Activated T-cell treated with anti-CD3 and anti-CD28 coated beads, Interleukin-2, amount 50 U/mL, for 48 hours (primary cell): ENCODE measurements at places on chromosomes 12 and 14.

DNA sequence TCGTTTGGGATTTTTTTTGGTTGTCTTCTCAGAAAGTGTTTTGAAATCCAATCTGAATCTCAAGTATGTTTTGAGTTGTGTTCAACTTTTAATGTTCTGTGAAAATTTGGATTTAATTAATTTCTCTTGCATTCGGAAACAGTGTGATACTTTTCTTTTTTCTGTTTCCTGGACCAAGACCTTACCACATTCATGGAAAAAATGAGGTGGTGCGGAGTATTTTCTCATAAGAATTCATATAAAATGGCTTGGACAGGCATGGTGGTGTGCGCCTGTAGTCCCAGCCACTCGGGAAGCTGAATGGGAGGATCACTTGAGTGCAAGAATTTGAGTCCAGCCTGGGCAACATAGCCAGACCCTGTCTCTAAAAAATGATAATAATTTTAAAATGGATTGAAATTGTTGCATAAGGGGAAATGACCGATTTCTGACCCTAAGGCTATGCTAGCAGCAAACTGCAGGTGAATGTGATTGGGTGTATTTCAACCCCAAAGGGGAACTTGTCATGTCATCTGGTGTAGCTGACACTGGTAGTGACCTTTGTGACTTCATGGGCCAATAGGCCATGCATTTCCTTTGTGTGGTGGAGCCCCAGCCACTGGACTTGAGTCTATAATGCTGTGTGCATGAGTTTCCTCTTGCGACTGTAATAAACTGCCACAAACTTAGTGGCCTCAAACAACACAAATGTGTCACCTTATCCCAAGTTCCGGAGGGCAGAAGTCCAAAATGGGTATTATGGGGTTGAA is 123.5 kb upstream of the RFLNA start:
- no peak for DNase-seq

DNA sequence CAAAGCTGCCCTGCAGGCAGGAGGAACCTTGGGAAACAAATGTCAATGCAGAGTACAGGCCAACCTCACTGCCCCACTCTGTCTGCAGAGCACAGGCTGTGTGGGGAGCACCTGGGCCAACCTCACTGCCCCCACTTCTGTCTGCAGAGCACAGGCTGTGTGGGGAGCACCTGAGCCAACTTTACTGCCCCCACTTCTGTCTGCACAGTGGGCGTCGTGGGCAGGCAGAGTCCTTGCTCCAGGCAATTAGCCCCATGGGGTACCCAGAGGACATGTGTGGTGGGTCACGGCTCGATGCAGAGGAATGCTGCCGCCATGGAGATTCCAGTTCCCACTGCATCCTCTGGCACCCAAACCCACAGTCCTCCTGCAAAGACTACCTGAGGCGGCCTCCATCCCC is 26.2 kb downstream of the BRF1 start:
- no peak for DNase-seq

DNA sequence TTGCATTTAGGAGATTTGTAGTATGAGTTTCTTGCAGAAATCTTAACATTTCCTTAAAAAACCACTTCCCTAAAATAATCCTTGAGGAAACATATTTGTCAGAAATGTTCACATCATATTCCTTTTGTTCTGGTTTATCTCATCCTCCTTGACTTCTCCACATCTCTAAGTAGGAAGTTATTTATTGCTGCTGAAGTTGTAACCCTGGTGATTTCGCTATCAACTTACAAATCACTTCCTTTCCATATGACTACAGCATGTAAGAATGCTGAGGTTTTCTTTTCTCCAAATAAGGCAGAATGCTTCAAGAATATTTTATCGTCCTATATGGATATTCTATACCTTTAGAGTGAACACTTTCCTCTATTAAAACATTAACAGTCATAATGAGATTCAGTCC is 751.7 kb downstream of the NRXN3 start:
- no peak for DNase-seq

DNA sequence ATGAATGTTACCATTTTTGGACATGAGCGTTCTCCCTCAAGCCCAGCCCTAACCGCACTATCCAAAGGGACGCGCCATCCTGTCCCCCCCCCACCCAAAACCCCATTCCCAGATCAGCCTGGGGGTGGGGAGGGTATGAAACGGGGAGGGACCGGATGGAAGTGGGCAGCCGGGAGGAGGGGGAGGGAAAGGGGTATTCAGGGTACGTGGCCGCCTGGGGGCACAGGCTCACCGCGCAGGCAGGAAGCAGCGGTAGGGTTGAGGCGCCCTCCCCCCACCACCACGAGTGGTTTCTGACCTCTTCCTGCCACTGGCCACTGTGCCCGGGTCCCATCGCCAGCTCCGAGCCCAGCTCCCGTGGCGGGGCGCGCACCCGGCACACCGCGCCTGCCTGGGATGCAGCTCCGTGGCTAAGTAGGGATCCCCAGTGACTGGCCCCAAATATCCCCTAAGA is 1.4 kb downstream of the ACTN1 start:
- peak; percentile 77 for DNase-seq

GRCh38 chr14:82385048-82385447 is 851.4 kb upstream of the SEL1L start:
- no peak for DNase-seq

- DNase-seq = no peak
Observed at GRCh38 chr14:32728976-32729375, 209.7 kb upstream of the NPAS3 start.

DNA sequence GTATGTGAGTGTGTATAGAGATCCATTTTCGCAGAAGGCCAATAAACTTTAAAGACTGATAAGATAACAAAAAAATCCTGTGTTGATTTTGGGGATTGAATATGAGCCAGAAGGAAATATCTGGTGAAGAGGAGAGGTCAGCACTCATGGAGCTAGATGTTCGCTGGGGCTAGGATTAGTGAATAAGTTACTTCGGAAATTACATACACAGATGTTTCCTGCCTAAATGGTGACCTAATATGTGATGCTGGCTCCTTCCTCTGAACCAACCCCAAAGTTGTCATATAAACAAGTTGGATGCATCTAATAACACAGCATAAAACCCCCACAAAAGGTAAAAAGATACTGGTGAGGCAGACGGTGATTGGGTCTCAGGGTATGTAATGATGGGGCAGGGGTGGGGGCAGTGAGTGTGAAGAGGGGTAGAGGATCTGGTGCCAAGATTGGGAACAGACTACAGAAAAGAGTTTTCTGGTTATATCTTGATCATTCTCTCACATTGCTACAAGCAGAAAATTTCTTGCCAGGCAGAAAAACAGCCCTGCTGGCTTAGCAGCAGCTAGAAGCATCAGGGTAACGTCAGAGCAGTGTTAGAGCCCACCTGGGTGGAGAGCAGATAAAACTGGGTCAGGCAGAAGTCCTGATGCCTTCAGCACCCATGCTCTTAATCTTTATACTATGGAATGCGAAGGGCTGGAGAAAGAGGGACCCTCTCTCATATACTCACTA is 140.4 kb upstream of the GZMB start:
- no peak for DNase-seq

GRCh38 chr12:14572401-14572800 is 4.7 kb upstream of the PLBD1 start:
- no peak for DNase-seq

GRCh38 chr12:13941258-13942249 is 39.8 kb downstream of the GRIN2B start:
- DNase-seq = peak; percentile 18
